ENCODE measurements at places on chromosomes 4 and X.

DNA sequence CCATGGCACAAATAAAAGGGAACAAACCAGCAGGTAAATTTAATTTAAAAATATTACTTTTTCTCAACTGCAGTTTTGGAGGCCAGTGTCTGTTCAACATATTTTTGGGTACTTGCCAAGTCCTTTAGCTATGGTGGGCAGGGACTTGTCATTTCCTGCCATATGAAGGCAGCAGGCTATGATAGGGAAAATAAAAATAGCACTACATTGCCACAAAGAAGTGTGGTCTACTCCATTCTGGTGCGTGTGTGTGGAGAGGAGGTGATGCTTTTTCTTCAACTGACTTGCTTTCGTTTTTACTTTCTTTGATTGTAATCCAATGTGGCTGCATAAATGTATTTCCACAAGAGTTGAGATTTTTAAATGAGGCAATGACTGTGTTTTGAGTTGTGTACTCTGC, 17.2 kb downstream of the GPR174 start:
- no peak for DNase-seq

DNA sequence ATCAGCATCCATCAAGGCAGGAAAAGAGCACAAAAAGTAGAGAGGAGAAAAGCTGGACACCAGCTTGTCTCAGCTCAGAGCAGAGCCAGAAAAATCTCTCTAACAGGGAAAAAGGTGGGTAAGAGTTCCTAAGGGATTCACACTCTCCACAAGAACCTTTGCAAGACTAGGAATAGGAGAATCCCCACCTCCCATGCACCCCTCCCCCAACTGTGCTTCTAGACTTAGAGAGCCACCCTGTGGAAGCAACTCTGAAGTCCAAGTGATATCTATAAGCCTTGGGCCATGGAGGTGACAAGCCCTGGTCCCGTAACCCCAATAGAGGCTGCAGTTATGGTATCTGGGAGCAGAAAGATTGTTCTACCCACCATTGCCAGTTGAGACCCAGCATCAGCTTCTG, 267.6 kb upstream of the MTMR8 start:
- DNase-seq: no peak

DNA sequence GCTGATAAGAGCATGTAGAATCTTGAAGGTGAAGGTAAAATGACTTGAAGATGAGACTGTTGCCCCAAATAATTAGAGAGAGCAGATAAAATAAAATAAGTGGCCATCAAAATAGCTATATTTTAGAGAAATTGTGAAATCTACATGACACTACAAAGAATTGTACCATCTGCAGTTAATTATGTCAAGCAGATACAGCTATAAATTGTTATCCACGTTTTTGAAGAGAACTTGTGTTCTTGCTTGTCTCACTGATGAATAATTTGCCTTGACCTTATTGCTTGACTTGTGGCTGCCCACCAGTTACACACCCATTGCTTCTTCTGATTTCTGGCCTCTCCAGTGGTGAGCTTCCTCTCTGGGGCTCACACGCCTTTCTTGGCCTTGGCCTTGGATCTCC, 75.8 kb upstream of the TNIP3 start:
- no peak for DNase-seq

DNA sequence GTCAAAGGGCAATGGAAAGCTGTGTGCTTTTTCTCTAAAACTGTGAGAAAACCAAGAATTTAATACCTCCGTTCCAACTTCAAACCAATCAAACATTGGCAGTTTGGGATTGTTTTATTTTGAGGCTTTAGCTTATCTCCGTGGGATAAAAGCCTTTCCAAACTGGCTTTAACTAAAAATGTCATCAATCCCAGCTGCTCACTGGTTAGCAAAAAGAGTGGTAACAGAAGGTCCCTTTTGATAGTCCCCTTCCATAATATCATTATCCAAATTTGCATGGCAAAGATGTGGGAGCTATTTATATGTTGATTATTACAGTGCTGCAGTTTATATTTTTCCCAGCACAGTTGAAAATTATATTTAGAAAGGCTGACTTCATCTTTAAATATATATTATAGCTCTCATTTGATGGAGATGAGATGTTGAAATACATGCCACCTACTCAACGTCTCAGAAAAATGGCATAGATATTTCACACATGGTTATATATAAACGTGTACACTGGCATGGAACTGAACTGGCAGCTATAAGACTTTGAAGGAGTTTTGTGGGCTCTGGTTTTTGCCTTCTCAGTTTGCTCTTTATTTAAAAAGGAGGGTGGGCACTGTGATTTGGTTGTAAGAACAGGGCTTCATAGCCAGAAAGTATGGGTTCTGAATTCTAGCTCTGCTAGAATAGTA, 707.1 kb upstream of the SLIT2 start:
- no peak for DNase-seq

- DNase-seq: no peak
Observed at GRCh38 chr4:106270736-106271135, 45.3 kb downstream of the TBCK start.

GRCh38 chr4:67746797-67747495, 7.2 kb downstream of the GNRHR start:
- no peak for DNase-seq

GRCh38 chrX:29113221-29113620, 526.0 kb downstream of the IL1RAPL1 start:
- no peak for DNase-seq

- no peak for DNase-seq
Observed at GRCh38 chr4:124694946-124695598, 17.5 kb downstream of the ANKRD50 start.

- DNase-seq: no peak
Observed at GRCh38 chr4:7421356-7422150, 13.2 kb downstream of the PSAPL1 start.

DNA sequence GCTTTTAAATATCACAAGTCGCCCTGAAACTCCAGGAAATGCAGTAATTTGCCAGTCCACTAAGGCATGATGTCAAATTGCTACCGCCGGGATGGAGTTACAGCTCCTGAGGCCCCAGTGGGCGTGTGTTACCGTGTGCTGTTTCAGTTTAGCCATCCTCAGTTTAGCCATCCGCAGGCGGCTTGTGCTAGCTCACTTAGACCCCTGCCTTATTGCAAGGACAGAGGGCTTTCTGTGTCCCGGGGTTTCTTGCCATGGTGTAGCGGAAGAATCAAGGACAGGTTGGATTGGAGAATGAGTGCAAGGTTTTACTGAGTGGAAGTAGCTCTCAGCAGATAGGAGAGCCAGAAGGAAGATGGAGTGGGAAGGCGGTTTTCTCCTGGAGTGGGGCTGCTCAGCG, 33.8 kb upstream of the LRBA start:
- no peak for DNase-seq

DNA sequence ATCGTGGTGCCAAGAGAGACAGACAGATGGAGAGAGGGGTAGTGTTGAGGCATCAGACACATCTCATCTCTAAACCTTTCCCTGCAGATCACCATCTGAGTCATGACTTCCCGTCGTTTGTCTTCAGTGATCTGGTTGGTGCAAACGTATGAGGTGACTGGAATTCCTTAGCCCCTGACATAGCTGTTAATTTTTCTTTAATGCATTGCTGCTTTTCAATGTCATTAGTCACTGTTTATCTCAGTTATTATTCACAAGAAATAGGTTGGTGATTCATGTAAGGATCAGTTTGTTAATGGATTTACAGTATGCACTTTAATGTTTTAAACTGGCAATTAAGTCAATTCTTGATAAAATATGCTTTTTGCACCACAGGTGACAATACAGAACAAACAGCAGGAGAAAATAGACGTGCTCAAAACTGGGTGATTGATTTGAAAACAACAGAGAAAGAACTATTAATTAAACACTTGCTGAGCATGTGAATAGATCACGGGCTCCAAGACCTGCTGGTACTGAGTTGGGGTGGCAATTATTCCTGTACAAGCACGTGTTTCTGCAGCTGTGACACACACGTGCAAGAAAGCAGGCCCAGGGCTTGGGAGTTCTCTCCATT, 1.3 kb upstream of the TMEM154 start:
- no peak for DNase-seq

DNA sequence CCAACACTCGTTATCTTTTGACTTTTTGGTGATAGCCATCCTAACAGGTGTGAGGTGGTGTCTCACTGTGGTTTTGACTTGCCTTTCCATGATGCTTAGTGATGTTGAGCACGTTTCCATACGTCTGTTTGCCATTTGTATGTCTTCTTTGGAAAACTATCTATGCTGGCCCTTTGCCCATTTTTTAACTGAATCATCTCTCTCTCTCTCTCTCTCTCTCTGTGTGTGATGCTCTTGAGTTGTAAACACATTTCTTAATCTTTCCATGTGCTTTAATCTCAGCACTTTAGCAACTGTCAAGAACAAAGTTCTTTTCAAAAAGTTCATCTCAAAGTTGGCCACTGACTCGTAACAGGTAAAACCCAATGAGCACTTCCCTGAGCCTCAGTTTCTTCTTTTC, 10.5 kb downstream of the SORBS2 start:
- DNase-seq: no peak

DNA sequence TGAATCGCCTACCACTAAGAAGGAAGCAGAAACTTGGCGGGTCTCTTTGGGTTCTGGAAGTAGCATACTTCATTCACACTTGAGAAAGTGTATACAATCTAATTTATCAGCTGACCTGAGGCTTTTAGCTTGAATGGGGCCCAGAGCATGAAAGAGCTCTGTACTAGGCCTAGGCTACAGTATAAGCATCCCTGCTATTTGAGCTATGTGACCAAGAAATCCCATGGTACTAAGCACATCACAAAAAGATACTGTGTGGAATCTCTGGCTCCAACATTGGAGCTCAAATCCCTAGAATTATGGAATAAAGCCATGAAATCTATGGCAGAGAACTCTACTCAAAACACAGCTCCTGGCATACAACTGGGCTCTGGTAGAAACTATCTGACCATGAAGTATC, 43.9 kb upstream of the CCDC149 start:
- no peak for DNase-seq

DNA sequence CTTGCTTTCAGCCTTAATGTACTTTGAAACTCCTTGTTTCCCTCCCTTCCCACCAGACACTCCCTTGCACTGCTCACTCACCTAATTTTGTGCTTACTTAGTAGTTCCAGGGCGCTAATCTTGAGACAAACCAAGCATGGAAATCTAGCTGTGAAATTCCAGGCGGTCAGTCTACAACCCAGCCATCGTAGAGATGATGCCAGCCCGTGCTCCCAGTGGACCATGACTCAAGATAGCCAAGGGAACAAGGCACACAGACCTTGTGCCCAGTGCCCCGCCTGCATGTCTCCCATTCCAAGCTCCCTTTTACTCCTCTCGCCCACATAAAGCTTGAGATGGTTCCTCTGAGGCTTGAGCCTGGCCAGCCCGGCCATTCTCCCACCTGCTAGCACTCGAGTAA, 11.1 kb downstream of the TREX2 start:
- no peak for DNase-seq

DNA sequence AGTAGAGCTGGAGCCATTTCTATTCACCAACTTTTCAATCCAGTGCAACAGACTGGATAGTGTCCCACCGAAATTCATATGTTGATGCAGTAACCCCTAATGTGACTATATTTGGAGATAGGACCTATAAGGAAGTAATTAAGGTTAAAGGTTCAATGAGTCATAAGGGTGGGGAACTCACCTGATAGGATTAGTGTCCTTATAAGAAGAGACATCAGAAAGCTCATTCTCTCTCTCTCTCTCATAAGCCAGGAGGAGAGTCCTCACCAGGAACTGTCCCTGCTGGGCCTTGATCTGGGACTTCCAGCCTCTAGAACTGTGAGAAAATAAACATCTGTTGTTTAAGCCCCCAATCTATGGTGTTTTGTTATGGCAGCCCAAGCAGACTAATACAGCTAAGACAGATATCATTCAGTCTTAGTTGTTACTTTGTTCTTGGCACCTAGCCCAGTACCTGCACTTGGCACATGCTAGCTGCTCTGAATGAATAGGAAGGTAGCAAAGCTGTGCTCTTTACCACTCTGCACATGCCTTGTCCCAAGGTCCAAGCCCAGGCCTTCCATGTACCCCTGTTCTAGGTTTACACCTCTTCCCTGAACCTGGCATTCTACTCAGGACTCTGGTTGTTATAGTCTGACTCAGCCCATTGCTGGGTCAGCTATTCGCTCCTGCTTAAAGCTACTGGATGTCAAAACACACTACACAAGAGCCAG, 19.2 kb upstream of the BRS3 start:
- no peak for DNase-seq

DNA sequence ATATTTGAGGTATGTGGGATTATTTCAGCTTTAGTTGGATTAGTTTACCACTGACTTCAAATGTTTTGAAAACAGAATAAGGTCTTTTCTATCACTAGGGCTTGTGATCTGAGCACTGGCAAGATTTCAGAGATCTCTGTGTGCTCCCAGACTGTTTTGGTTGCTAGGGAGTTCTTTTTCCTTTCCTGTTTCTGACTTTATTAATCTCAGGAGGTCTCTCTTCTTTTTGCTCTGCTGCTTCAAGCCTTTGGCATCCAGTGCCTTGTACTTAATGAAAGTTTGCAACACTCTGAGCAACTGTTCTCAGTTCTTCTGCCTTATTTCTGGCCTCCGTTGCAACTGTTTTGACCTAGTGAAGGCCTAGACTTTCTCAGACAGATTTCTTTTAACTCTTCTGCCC, 32.1 kb upstream of the PAQR3 start:
- no peak for DNase-seq

DNA sequence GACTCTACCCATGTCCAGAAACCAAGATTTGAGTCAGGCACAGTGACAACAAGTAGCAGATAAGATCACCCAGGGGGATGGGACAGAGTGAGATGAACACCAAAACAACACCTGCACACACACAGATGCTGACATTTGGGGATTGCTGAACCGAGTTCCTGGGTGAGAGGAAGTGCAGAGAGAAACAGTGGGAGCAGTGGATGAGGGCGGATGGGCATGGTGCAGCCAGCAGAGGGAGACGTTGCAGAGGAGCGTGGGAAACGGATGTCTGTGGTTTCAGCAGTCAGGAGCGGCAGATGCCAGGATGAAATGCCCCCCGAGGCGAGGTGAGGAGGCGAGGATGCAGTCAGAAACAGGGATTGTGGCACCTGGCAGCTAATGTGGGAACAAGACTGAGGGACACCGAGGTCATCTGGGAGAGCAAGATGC, 78.6 kb upstream of the STS start:
- no peak for DNase-seq

DNA sequence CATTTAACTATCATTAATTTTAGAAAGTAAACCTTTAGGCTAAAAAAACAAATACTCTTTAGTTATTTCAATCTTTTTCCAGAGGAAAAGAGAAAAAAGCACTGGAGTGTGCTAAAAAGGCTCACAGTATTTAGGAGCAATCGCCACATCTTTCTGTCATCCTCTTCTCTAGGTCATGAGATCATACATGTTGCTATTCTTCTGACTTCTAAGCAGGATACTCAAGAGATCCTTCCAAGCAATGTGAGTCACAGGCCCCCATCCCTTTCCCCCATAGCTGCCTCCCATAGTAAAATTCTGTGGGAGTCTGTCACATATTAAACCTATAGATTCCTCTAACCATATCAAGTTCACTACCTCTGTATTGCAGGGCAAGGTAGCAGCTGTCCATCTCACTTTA, 7.7 kb downstream of the EDNRA start:
- no peak for DNase-seq

GRCh38 chr4:142314686-142315085, 531.4 kb downstream of the INPP4B start:
- no peak for DNase-seq
